Right lobe of liver (tissue), 6 donors: ENCODE measurements at places on chromosomes 2 and 18.

- no peak for DNase-seq
Observed at GRCh38 chr2:35220461-35220860, 1135.1 kb upstream of the CRIM1 start.

- DNase-seq = no peak
Observed at GRCh38 chr2:104321796-104322349, 532.0 kb upstream of the POU3F3 start.

DNA sequence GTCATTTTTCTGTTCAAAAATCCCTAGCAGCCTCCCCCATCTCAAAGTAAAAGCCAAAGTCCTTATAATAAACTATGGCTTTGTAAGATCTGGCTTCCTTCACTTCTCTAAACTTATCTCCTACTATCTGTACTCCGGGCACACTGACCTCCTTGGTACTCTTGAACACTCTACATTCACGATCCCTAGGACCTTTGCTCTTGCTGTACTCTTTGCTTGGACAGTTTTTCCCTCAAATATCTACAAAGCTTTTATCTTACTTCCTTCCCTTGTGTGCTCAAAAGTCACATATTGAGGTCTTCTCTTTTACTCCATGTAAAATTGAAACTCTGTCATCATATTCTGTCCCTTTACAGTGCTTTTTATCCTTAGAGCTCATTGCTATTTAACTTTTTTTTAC is 616.6 kb downstream of the IRS1 start:
- DNase-seq = no peak

- DNase-seq = no peak
Observed at GRCh38 chr2:55616551-55617174, 759 bp downstream of the PPP4R3B start.

DNA sequence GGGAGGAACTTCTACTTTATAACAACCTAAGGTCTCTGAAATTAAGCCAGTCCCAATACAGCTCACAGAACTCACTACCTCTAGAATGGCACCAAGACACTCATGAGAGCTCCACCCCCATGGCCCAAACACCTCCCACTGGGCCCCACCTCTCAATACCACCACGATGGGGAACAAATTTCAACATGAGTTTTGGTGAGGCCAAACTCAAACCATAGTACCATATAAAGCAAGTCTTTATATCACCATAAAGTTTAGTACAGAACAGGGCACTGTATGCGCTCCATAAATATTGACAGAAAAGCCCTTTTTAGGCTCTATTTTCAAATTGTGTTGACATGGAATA is 3.3 kb downstream of the AFG3L2 start:
- DNase-seq = no peak

- DNase-seq = no peak
Observed at GRCh38 chr18:51012441-51012840, 17.6 kb upstream of the SMAD4 start.

GRCh38 chr2:219344751-219345430 is 12.3 kb upstream of the RESP18 start:
- DNase-seq = peak; percentile 53

GRCh38 chr18:59359576-59359952 is 499 bp upstream of the LMAN1 start:
- no peak for DNase-seq

DNA sequence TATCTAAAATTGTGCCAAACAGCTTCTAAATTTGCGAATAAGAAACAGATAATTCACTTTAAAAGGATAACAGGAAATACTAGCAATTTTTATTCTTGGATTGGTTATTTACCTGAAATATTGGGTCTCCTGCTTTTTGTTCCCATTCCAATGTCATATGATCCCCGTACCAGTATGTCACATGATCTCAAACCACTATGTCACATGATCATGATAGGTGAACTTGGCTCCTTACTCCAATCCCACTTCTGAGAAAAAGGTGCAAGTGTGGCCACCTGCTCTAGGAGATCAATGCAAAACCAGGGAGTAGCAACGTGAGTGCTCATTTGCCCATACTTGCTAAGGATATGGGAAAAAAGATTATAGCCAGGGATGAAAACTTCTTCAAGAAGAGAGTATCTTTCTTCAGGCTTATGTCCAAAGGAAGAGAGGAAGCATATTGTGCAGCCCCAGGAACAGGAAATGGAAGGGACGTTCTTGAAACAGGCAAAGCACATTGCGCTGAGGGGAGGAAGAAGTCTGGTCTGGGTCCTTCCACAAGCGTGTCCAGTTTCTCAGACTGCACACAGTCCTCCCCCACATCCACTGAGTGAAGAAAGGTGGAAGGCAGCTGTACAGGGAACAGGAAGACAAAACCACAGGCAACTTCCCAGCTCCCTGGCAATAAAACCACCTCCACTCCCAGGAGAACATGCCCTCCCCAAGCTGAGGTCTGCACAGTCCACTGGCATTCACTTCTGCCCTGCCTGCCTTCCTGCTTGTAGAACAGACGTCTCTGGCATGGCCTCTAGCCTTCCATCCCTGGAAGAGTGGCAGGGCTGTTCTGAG is at the start of gene LYG2:
Gene LYG2 (minus strand): TSS at position 176 of the 828 bp plus-strand sequence. CDS start 1,406 bp downstream, outside the sequence.
- no peak for DNase-seq

DNA sequence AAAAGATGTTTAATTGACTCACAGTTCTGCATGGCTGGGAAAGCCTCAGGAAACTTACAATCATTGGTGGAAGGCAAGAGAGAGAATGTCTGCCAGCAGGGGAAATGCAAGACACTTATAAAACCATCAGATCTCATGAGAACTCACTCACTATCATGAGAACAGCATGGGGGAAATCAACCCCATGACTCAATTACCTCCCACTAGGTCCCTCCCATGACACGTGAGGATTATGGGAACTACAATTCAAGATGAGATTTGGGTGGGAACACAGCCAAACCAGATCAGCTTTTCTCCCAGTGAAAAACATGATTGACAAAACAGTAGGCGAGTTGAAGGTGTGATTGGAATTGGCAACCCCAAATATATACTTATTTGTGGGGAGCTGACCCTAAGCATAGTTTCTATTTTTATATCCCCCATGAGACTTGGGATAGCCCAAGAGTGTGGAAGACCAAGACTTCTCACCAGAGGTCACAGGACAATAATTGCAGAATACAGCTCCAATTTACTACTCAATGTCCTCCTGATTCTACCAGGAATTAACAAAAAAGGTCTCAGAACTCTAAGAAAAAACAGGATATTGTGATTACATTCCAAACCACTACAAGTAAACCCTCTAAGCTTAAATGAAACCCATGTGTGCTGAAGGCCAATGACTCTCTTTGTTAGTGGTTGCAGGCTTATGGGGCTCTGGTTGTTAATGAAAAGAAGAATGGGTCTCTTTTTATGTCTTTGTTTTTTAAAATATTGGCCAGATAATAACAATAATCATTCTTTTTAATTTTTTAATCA is 96.1 kb upstream of the PIK3C3 start:
- no peak for DNase-seq

DNA sequence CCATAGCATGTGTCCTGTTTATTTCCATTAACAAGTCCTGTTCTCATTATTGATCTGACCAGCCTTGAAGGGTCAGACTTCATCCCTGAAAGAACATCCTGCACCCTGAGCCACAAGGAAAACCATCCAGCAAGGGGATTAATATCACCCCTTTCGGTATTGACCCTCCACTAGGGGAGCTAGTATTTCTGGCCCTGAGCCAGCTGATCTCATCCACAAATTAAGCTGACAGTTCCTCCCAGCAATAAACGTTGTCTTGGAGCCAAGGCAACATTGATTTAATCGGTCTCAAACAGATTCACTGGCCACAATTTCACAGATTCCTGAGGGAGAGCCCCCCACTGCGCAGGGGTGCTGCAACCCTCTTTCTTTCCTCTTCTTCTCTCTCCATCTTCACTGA is 353.1 kb upstream of the FANCL start:
- DNase-seq = no peak

- DNase-seq = no peak
Observed at GRCh38 chr2:160575368-160575767, 81.8 kb upstream of the RBMS1 start.

- no peak for DNase-seq
Observed at GRCh38 chr2:7377916-7378569, 460.8 kb downstream of the RNF144A start.

GRCh38 chr2:20219763-20220380 is 5.1 kb downstream of the SDC1 start:
- DNase-seq = no peak

DNA sequence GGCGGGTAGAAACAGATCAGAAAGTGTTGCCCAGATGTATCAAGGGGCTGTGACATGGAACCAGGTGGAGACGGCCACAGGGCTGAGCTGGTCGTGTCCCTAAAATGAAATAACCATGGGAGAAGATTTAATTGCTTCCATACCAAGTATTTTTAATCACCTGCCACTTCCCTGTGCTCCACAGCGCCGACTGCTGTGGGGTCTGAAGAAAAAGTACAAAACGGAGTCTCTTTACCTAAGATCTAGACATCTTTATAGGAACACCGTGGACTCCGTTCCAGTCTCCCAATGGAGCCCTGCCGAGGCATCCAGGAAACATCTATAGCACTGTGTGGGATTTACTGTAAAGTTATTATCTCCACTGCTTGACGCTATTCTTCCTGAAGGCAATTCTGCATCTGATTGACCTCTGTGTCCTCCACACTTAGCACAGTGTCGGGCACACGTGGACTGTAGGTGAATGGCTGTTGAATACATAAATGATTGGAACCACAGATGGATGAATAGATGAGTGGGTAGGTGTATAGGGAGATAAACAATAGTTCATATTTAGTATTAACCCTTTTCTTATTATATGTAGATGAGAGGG is 21.6 kb upstream of the GYPC start:
- no peak for DNase-seq

- DNase-seq = no peak
Observed at GRCh38 chr2:56952871-56953270, 769.1 kb downstream of the CCDC85A start.

DNA sequence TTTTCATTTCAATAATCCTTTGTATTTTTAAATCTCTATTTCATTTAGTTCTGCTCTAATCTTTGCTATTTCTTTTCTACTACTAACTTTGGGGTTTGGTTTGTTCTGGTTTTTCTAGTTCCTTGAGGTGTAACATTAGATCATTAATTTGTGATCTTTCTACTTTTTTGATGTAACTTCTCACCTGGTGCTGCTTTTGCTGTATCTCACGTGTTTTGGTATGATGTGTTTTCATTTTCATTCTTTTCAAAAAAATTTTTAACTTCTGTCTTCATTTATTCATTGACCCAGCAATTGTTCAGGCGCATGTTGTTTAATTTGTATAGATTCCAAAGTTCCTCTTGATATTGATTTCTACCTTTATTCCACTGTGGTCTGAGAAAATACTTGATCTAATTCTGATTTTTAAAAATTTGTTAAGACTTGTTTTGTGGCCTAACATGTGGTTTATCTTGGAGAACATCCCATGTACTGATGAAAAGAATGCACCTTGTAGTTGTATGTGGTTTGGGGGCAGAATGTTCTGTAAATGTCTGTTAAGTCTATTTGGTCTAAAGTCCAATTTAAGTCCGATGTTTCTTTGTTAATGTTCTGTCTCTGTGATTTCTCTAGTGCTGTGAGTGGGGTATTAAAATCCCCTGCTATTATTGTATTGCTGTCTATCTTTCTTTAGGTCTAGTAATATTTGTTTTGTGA is 17.3 kb upstream of the MALT1 start:
- DNase-seq = no peak
